H1 (cell line): ENCODE measurements at places on chromosomes 12 and 14. TPM values are rescaled to one million over a fixed set of nuclear protein-coding genes. Genes with fewer than 3 reads are reported as not detected.

DNA sequence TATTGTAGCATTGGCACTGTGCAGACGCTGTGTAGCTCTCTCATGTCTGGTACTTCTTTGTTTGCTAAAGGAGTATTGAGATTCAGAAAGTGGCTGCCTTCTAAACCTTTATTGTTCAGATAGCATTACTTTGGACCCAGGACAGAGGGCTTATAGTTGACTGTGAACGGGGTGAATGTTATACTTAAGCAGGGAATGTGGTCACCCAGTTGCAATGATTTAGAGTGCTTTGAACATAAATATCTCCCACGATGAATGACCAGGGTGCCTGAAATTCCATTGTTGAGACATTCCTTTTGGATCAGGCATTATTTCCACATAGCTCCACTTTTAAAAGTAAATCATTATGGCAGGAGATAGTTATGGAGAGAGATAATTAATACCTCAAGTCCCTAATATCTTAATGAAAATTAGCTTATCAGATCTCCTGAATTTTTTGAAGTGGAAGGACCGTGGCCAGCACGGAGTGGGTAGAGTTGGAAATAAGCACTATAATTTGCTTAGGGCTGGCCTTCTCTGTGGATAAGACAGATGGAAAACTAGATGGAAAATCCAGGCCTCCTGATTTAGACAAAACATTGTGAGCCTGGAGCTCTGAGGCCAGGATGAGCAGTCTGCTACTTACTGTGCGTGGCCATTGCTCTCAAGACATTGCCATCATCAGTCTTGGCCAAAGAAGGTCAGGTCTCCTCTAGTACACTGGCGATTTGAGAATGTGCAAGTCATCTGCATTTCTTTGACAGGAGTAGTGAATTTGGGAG lies 114.5 kb downstream of the ETV6 start:
- no peak overlapping the region for H3K27ac ChIP-seq
- no peak for DNase-seq
- no peak overlapping the region for H3K4me3 ChIP-seq
- peaks cover 7% of the 10 kb centered on the region for H3K4me1 ChIP-seq

DNA sequence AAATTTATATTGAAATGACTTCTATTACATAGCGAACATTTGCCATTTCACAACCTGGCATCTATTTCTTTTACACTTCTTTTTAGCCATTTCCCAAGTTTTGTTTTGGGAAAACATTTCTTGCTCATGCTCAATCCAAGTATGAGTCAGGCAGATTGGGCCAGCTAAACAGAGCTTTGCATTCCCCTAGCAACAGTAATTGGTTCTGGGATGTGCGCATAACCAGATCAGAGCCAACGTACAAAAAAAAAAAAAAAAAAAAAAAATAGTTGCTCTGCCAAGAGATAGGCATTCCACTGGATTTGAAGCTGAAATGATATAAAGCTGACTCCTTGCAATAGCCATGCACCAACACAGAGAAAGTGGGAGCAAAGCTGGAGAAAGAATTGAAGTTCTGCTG lies 37.5 kb downstream of the PLCZ1 start:
- H3K4me3 ChIP-seq: no peak overlapping the region
- no peaks in the 10 kb centered on the region for H3K36me3 ChIP-seq
- DNase-seq: no peak
- H3K4me1 ChIP-seq: no peaks in the 10 kb centered on the region
- H3K27ac ChIP-seq: no peak overlapping the region

- H3K4me3 ChIP-seq: no peak overlapping the region
- no peak overlapping the region for H3K27ac ChIP-seq
- H3K27me3 ChIP-seq: no peaks in the 10 kb centered on the region
- H3K4me1 ChIP-seq: no peaks in the 10 kb centered on the region
- no peaks in the 10 kb centered on the region for H3K36me3 ChIP-seq
These were observed 36.3 kb upstream of the SLC2A13 start for GRCh38 chr12:40142001-40142744.

GRCh38 chr12:93621986-93622385 lies 49.5 kb downstream of the SOCS2 start:
- H3K36me3 ChIP-seq: no peaks in the 10 kb centered on the region
- H3K27me3 ChIP-seq: no peaks in the 10 kb centered on the region
- no peak overlapping the region for H3K4me3 ChIP-seq
- H3K4me1 ChIP-seq: 0 out of 2 replicates have a peak, but pooled peaks cover 3% of the 10 kb centered on the region
- DNase-seq: no peak

GRCh38 chr12:111471236-111471635 lies 65.5 kb downstream of the SH2B3 start:
- no peak overlapping the region for H3K4me3 ChIP-seq
- H3K4me1 ChIP-seq: no peaks in the 10 kb centered on the region
- peaks cover 43% of the 10 kb centered on the region for H3K36me3 ChIP-seq
- H3K27ac ChIP-seq: no peak overlapping the region

The GLI1 gene
- 20.6 and 23.5 TPM in 2 replicates for total RNA-seq

The PMCH gene
- total RNA-seq: not detected in 2 replicates

The SMIM41 gene
- total RNA-seq: 0.28 and 0.31 TPM in 2 replicates
